ENCODE measurements at places on chromosomes 11 and 22. TPM values are rescaled to one million over a fixed set of nuclear protein-coding genes. Genes with fewer than 3 reads are reported as not detected.

ATG13 gene
- total RNA-seq = 88.6 TPM

DNA sequence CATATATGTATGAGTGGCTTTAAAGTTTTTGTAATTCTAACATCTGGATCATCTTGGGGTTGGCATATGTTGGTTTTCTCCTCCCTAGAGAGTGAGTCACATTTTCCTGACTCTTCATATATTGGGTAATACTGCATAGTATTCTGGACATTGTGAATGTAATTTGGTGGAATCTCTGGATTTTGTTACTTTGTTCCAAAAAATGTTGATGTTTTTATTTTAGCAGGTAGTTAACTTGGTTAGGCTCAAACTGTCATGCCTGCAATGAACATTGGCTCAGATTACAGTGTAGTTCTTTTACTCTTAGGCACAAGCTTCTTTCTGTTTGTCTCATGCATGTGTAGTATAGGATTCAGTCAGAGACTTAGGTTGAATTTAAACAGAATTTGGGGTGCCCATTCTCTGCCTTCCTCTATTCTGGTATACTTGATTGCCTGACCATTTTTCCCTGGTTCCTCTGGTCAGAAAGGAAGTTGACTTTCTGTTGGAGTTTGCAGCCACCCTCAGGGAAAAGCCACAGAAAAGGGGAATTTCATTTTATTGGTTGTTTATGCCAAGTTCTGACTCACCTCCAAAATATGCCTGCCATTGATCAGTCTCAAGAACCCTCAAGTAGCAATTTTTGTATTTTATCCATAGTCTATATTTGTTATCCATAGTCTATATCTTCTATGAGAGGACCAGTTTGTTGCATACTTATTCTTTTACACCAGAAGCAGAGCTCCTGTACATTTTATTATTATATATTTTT, 151.7 kb downstream of the UVRAG start:
- H3K4me1 ChIP-seq = peaks cover 54% of the 10 kb centered on the region
- H3K27ac ChIP-seq = peak overlapping the region; percentile 87
- H3K36me3 ChIP-seq = peaks cover 21% of the 10 kb centered on the region
- DNase-seq = no peak
- H3K27me3 ChIP-seq = no peaks in the 10 kb centered on the region
- H3K4me3 ChIP-seq = peak overlapping the region; percentile 12

GRCh38 chr11:47449541-47449940, 605 bp upstream of the RAPSN start:
- no peak overlapping the region for H3K4me3 ChIP-seq
- no peak for DNase-seq
- no peak overlapping the region for H3K27ac ChIP-seq
- H3K4me1 ChIP-seq = peaks cover 2% of the 10 kb centered on the region
- H3K27me3 ChIP-seq = no peaks in the 10 kb centered on the region

TBX10 gene
- total RNA-seq = not detected

GRCh38 chr11:118277312-118277711, 13.2 kb upstream of the MPZL2 start:
- H3K27ac ChIP-seq = no peak overlapping the region
- H3K27me3 ChIP-seq = peaks cover 31% of the 10 kb centered on the region
- no peaks in the 10 kb centered on the region for H3K36me3 ChIP-seq
- no peaks in the 10 kb centered on the region for H3K4me1 ChIP-seq
- no peak overlapping the region for H3K4me3 ChIP-seq

ASRGL1 gene
- 2.4 TPM for total RNA-seq

PYGM gene
- total RNA-seq = 0.73 TPM

DNA sequence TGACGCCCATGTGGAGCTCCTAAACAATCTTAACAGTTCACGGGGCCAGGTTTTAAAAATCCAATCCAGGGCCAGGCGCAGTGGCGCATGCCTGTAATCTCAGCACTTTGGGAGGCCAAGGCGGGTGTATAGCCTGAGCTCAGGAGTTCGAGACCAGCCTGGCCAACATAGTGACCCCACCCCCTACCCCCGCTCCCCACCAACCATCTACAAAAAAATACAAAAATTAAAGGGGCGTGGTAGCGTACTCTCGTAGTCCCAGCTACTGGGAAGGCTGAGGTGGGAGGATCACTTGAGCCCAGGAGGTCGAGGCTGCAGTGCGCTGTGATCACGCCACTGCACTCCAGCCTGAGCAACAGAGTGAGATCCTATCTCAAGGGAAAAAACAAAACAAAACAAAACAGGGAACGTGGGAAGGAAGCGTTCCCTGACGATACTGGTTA, 689 bp upstream of the SART1 start:
- H3K36me3 ChIP-seq = peaks cover 7% of the 10 kb centered on the region
- peaks cover 25% of the 10 kb centered on the region for H3K4me1 ChIP-seq
- peaks cover 2% of the 10 kb centered on the region for H3K27me3 ChIP-seq
- no peak for DNase-seq
- peak overlapping the region; percentile 97 for H3K27ac ChIP-seq
- peak overlapping the region; percentile 92 for H3K4me3 ChIP-seq

GRCh38 chr11:23732026-23732425, 764.8 kb upstream of the LUZP2 start:
- peak overlapping the region; percentile 58 for H3K27ac ChIP-seq
- H3K4me1 ChIP-seq = peaks cover 22% of the 10 kb centered on the region
- no peaks in the 10 kb centered on the region for H3K27me3 ChIP-seq
- no peak for DNase-seq
- no peak overlapping the region for H3K4me3 ChIP-seq
- no peaks in the 10 kb centered on the region for H3K36me3 ChIP-seq

DNA sequence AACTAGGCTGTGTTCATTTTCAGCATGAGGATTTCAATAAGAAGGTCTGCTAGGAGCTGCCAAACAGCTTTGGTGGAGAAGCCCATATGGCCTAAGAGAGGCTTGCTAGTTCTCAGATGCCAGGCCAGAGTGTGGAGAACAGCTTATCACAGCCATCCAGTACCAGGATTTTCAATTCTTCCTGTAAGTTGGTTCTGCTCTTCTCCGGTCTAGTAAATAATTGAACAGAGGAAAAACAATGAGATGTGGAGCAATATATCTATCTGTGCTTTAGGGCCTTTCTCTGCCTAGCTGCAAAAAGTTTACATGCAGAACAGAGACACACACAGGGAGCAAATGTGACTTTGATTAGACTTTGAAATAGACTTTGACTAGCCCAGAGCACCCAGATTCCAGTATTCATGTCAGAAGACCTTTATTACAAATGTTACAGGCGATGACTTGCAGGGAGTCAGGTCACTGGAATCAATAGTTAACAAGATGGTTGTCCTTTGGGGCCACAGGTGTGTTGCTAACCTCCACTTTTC, 19.8 kb upstream of the PPP2R1B start:
- no peak overlapping the region for H3K27ac ChIP-seq
- peaks cover 14% of the 10 kb centered on the region for H3K36me3 ChIP-seq
- no peaks in the 10 kb centered on the region for H3K27me3 ChIP-seq
- H3K4me3 ChIP-seq = no peak overlapping the region
- peaks cover 1% of the 10 kb centered on the region for H3K4me1 ChIP-seq
- DNase-seq = no peak

DNA sequence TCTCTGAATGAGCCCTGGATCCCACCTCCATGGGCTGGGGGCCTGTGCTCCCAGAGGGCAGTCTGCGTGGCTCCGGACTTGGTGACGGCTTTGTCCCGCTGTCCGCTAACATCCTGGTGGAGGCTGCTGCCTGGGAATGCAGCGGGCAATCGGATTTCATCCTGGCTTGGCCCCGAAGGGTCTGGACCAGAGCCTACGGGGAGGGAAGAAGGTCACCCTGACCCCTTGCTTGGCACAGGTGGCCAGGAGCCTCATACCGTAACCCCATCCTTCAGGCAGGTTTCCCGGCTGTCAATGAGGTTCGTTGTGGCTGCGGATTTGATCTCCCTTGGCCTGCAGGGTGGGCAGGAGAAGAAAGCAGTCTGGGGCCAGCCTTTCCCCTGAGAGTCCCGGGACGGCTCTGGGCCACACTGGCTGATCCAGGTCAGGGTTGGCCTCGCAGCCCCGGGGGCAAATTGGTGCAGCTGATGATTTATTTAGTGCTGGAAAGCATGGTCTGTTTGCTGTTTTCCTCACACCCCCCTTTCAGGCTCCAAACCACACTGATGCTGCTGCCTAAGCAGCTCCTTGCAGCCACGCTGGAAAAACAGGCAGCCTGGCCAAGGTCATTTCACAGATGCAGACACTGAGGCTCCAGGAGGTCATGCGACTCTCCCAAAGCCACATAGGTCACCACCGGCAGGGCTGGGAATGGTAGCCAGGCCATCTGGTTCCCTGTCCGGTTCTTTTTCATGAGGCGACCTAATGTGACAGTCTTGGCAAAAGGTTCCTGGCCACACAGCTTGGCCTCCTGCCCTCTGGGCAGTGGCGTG, 15.0 kb downstream of the PRDM11 start:
- H3K4me3 ChIP-seq = no peak overlapping the region
- no peaks in the 10 kb centered on the region for H3K36me3 ChIP-seq
- no peak for DNase-seq
- no peaks in the 10 kb centered on the region for H3K27me3 ChIP-seq
- H3K4me1 ChIP-seq = peaks cover 48% of the 10 kb centered on the region
- no peak overlapping the region for H3K27ac ChIP-seq

- H3K4me3 ChIP-seq = no peak overlapping the region
- no peaks in the 10 kb centered on the region for H3K36me3 ChIP-seq
- no peak for DNase-seq
These were observed 51.0 kb downstream of the ANO1 start for GRCh38 chr11:70129051-70129592.

- peaks cover 27% of the 10 kb centered on the region for H3K4me1 ChIP-seq
- peak overlapping the region; percentile 1 for H3K27ac ChIP-seq
- DNase-seq = no peak
- H3K4me3 ChIP-seq = no peak overlapping the region
- H3K27me3 ChIP-seq = no peaks in the 10 kb centered on the region
These were observed 58.5 kb downstream of the TNRC6B start for GRCh38 chr22:40236131-40236665.

DNA sequence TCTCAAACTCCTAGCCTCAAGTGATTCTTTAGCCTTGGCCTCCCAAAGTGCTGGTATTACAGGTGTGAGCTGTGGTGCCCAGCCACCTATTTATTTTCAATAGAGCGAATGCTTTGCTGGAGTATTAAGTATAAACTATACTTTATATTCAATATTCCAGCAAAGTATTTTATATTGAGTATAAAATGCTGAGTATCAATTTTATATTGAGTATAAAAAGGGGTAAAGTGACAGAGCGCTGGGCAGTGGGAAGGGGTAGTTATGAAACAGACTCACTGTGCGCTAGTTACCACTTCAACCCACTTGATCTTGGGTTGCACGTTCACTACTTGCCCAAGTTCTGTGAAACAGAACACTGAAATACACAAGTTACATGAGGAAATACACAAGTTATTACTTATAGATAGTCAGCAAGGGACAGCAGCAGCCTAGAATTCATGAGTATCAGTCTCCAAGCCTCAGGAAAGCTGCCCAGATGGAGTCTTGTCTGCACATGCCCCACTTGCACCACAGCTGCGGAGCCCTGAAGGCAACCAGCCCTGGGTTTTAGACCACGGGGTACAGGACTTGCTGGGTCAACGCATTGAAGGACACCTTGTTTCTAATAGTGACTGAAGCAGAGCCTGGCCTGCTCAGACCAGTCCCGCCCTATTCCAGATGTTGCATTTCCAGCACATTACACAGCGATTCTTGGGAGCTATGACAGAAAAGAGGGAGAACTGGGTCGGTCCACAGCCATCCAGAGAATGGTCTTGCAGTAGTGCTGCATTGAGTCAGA, 51.6 kb upstream of the SYT13 start:
- peaks cover 15% of the 10 kb centered on the region for H3K4me1 ChIP-seq
- peak; percentile 57 for DNase-seq
- H3K27me3 ChIP-seq = peaks cover 45% of the 10 kb centered on the region
- H3K36me3 ChIP-seq = no peaks in the 10 kb centered on the region

DNA sequence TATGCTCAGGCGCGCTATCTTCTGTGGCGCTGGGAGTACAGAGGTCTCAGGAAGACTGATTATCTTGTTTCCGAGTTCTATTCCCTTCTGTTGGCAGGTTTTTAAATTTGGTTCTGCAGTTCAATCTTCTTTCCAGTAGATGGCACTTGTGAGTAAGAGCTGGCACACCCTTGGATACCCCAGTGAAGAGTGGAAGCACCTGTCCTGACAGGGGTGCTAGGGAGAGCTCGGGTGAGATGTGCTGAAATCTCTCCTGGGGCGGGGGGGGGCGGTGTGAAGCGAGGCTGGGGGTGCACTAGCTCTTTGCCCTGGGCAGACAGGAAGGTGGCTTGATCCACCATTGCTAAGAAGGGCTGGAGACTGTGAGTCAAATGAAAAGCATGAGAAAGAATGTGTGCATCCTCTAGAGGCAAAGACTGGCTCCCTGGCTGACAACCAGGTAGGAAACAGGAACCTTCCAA, 679.9 kb upstream of the CCDC179 start:
- peaks cover 3% of the 10 kb centered on the region for H3K36me3 ChIP-seq
- DNase-seq = no peak
- H3K4me1 ChIP-seq = peaks cover 21% of the 10 kb centered on the region
- H3K4me3 ChIP-seq = no peak overlapping the region
- no peaks in the 10 kb centered on the region for H3K27me3 ChIP-seq
